Endothelial cell of umbilical vein (primary cell): ENCODE measurements at places on chromosomes 2 and 18. TPM values are rescaled to one million over a fixed set of nuclear protein-coding genes. Genes with fewer than 3 reads are reported as not detected.

APLF gene
- 0.70 and 0.75 TPM in 2 replicates for polyA plus RNA-seq

IL18R1 gene
- 1.8 and 2.9 TPM in 2 replicates for polyA plus RNA-seq

GRCh38 chr2:200319548-200320337, 13.2 kb downstream of the SPATS2L start:
- no peak overlapping the region for H3K4me3 ChIP-seq
- no peaks in the 10 kb centered on the region for H3K36me3 ChIP-seq
- peaks cover 10% of the 10 kb centered on the region for H3K4me1 ChIP-seq
- no peak overlapping the region for H3K27ac ChIP-seq
- no peaks in the 10 kb centered on the region for H3K27me3 ChIP-seq

HNRNPA3 gene
- 28.0 and 57.5 TPM in 2 replicates for polyA plus RNA-seq

DNA sequence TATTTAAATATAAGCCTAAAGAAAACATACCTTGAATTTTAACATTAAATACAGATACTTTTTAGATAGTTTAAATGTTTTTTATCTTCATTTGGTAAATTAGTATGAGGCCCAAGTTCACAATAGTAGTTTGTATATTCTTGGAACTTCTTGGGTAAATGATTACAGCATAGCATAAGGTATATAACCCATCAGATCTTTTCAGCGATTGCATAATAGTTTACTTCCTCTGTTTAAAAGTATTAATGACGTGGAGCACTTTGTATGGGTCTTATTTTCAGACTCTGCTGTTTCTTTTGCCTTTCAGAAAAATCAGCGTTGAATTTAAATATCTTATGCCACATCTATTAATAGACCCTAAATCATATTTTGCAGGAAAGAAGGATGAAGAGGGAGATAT, 60.2 kb downstream of the CHRNA1 start:
- H3K36me3 ChIP-seq = no peaks in the 10 kb centered on the region
- H3K4me1 ChIP-seq = no peaks in the 10 kb centered on the region
- no peak overlapping the region for H3K27ac ChIP-seq
- DNase-seq = no peak

DNA sequence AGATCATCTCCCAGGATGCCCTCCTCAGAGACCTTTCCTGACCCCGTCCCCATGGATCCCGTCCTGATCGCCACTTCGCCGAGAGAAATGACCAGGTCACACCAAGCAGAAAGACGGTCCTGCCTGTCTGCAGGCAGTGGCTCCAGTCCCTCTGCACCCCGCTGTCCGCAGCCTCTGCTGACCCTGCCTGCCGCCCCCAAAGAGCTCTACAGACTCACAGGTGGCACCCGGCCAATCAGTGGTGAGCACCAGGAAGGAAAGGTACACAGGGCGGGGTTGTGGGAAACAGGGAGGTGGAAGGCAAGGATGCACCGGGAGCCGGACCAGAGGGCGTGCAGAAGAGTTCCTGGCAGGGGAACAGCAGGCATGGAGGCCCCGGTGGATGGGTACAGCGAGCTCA, 94.8 kb downstream of the NDUFA10 start:
- no peak overlapping the region for H3K4me3 ChIP-seq
- DNase-seq = no peak
- no peaks in the 10 kb centered on the region for H3K27me3 ChIP-seq
- H3K27ac ChIP-seq = no peak overlapping the region

EML6 gene
- polyA plus RNA-seq = 0.79 and 0.80 TPM in 2 replicates

- no peaks in the 10 kb centered on the region for H3K4me1 ChIP-seq
- DNase-seq = no peak
- peaks cover 5% of the 10 kb centered on the region for H3K27me3 ChIP-seq
- no peaks in the 10 kb centered on the region for H3K36me3 ChIP-seq
Observed at GRCh38 chr18:55024564-55024963, 65.3 kb upstream of the CCDC68 start.

ALPG gene
- polyA plus RNA-seq = not detected in 2 replicates
